ENCODE measurements at places on chromosomes 5 and 9.

- peak; percentile 83 for DNase-seq
Measured at GRCh38 chr5:141849415-141850243, 28.6 kb downstream of the PCDH1 start.

DNA sequence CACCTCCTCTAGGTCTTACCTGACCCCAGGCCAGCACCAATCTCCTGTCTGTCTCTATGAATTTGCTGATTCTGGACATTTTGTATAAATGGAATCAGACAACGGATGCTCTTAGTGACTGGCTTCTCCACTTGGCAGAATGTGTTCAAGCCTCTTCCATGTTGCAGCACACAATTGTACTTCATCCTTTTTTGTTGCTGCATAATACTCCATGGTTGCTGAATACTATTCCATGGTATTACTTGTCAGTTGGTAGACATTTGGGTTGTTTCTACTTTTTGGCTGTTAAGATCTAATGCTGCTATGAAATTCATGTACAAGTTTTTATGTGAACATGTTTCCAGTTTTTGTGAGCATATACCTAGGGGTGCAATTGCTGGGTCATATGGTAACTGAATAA, 34.3 kb upstream of the FCN1 start:
- no peak for DNase-seq

DNA sequence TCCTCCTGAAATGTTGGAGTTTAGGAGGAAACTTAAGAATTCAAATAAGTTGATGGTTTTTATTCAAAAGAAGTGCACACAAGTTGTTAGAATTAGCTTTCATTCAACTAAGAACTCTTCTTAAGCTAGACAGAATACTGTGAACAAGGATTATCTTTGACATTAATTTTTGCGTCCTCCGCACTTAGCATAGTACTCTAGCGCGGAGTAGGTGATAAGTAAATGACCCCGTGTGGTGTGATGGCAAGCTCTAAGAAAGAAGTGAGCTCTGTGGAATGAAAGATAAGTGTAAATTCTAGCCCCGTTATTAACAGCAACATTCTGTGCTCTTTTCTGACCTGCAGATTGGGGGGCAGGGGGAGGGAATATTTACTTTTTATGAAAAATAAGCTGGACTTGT, 1.0 kb downstream of the BRIX1 start:
- no peak for DNase-seq

GRCh38 chr5:77847814-77848290, 71.7 kb upstream of the TBCA start:
- peak; percentile 28 for DNase-seq

GRCh38 chr5:171924493-171925122, 81.8 kb downstream of the FBXW11 start:
- DNase-seq: no peak

GRCh38 chr9:137682428-137683105, 63.8 kb downstream of the EHMT1 start:
- no peak for DNase-seq

GRCh38 chr9:80066931-80067330, 495.2 kb downstream of the TLE4 start:
- DNase-seq: no peak

DNA sequence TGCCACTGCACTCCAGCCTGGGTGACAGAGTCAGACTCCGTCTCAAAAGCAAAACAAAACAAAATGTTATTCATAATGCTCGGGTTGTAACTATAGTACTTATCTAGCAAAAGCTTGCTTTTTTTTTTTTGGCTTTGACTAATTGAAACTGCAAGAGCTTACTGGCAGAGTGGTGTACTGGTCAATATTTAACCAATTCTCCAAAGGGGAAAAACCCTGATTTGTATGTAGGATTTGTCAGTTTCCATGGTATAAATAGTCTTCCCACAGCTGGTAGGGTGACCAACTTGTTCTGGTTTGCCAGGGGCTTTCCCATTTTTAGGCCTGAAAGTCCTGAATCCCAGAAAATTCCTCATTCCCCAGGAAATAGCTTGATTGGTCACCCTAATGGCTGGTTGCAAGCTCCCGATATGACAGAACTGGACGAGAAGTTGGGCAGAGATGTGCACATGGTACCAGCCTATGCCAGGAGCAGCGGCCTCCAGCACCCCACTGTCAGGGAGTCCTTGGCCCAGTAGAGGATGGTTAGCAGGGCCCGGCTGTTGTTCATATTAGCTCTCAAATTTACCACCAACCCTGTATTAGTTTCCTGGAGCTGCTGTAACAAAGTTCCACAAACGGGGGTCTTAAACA, 58.0 kb downstream of the FXN start:
- no peak for DNase-seq

- DNase-seq: no peak
Measured at GRCh38 chr9:136620441-136621018, 42.2 kb upstream of the EGFL7 start.

DNA sequence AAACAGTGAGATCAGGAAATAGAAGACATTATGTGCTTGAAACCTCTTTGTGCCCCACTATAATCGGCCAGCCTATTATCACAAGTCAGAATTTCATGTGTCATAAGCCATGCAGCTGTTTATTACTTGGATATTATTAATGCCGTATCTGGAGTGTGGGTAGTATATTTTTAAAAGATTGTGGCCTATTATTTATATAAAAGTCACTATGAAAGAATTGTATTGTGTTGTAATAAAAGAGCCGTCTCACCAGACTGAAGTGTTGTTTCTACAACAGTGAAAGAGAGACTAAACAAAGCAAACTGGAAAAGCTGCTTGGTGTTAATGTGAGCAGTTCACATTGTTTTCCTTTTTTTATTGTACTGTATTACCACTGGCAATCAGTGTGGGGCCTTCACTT, 449.1 kb downstream of the PSAT1 start:
- DNase-seq: no peak

DNA sequence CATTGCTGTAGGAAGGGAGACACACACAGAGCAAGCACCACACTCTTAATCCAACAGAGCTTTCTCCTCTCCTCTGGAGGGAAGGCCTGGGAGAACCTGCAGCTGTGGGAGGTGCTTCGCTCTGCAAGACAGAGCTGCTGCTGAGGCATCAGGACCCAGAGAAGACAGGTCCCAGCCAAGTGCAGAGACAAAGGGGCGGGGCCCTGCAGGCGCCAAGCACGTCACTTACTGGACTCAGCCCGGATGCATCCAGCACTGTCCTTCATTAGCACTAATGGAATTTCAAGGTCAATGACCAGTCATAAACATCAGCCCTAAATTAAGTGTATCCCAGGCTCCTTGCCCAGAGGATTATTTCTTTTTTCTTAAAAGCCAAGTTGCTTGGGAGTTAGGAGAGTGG, 337.1 kb upstream of the PANK3 start:
- no peak for DNase-seq

GRCh38 chr9:115992834-115993233, 160.8 kb upstream of the PAPPA start:
- DNase-seq: no peak

DNA sequence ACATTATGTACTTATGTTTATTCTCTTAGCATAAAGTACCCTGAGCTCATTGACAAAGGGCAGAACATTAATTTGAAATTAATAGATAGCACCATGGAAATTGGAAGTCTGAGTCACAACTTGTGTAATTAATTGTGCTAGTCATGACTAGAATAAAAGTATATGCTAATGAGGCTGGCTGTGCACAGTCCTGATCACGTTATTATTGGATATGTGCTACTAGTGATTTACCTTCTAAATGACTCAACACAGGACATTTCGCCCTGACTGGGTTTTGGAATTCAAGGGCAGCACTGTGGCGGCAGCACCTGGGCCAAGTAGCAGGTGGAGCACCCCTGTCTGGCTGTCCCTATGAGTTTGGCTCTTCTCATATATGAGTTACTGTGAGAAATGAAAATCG, 341.8 kb downstream of the ICE1 start:
- no peak for DNase-seq

GRCh38 chr5:60893521-60893920, 49.5 kb upstream of the ELOVL7 start:
- no peak for DNase-seq

- no peak for DNase-seq
Measured at GRCh38 chr5:120621339-120621738, 157.2 kb downstream of the PRR16 start.

- no peak for DNase-seq
Measured at GRCh38 chr9:116313638-116314037, 160.0 kb downstream of the PAPPA start.

DNA sequence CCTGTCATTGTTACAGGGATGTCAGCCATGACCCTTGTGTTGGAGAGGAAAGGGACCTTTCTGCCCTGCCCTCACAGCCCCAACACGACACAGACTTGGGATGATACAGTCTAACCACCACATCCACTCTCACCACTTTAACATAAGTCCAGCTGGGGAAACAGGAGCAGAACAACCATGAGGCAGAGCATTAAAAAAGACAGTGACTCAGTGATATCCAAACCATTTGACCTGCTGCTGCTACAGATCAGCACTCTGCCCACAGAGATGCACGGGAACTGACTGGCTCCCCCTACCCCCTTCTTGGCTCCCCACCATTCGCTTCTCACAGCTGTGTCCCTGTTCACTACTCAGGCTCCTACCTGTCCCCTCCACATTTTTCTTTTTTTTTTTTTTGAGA, 458.6 kb downstream of the ZNF608 start:
- no peak for DNase-seq

DNA sequence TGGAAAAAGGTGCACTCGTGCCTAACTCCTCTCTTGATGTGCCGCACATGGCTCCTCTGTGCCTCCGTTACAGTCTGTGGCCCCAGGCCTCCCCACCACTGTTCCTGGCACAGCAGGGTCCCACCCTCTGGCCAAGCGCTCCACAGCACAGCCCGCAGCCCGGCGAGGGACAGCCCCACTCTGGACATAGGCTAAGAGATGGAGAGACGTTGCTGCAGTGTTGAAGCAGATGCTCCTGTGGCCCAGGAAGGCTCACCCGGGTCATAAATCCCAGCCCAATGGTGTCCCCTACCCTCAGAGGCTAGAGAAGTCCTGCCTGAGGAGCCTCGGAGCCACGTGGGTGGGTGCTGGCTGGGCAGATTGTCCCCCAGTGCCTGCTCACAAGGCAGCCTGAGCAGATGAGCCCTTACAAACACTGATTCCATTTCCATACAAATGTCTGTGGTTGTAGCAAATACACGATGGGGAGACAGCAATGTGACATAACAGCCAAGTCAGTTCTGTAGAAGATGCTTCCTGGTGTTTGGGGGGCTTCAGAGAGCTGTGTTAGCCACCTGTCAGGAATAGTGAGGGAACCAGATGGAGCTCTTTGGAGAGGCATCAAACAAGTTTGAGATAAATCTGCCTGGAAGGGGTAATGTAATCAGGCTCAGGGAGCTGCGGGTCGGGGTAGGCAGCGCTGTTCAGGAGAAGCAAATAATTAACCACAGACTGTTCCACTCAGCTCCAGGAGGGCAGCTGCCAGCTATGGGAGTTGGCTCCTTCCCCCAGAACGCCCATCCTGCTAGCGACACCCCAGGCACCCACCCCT, 41.7 kb downstream of the C5orf15 start:
- no peak for DNase-seq

GRCh38 chr9:36140086-36141084, 3.9 kb downstream of the GLIPR2 start:
- no peak for DNase-seq

DNA sequence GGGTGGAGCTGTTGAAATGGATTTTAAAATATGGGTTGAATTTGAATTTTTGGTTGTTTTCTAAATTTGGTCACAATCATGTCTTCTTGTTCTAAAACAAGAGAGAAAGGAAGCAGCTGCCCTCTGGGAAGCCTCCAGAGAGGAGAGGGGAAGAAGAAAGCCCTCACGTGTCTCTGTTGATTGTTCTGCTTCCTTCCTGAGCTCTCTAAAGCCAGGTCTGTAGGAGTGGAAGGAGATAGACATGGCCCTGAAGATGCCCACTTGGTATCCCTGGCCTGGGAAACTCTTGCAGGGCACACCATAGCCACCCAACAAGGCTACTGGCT, 59.6 kb downstream of the GALNT12 start:
- DNase-seq: no peak

DNA sequence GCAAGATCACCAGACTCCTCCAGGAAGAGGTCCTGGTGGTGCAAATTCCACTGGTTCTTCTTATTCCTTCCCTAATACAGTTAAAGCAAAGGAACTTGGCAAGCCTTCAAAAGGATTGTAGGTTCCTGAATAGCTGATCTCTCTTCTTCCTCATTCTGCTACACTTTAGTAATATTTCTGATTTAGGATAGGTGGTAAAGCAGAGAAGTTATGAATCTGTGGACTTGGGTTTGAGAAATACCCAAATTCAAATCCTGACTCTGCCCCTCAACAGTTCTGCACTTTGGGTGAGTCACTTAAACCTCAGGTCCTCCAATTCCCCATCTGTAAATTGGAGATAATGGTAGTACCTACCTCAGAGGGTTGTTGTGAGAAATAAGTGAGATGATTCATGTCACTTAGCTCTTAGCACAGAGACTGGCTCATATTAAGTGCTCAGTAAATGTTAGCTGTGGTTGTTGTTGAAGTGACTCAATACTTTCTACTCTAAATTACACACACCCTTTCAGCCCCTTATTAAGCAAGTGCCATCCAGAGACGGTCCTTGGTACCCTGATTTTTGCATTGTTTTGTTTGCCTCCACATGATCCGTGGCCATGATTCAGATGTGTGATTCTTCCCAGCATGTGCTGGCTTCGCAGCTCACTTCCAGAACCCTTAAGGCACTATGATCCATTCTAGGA, 5.2 kb downstream of the SH3RF2 start:
- no peak for DNase-seq

GRCh38 chr5:58985759-58986158, 402.9 kb downstream of the RAB3C start:
- no peak for DNase-seq

GRCh38 chr9:120879446-120879845, 2.5 kb upstream of the PHF19 start:
- no peak for DNase-seq

DNA sequence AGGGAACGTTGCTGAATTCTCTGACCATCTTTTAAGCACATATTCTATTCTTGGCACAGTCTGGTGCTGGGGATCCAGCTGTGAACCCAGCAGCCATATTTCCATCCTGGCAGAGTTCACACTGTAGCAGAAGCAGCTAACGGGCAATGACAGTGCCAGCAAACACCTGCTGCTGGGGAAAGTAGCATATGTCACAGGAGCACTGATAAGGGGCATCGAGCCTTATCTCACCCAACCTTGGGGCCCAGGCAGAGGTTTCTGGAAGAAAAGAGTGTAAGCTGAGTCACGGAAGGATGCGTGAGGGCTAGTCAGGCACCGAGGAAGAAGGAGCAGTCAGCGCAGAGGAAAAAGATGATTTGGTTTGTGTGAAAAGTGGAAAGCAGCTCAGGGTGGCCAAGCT, 1.1 kb downstream of the NDOR1 start:
- DNase-seq: no peak

DNA sequence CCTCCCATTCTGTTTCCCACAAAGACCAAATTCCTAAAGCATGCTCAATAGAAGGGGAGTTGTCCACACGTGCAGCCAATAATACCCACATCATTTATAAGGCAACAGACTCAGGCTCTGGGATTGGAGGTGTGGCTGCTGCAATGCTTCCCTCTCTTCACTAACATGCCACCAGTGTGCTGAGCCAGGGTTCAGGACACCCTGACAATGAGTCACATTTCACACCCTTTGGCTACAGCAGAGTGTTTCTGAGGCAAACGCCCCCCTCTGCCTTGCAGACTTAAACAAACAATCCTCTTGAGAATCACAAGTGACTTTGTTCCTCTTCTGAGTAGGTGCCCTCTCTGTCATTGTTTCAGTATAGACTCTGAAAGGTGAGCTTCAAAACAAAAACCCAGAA, 189.3 kb upstream of the TLE4 start:
- DNase-seq: no peak
